Activated CD8-positive, alpha-beta memory T cell treated with anti-CD3 and anti-CD28 coated beads, Interleukin-2, amount 50 U/mL, for 48 hours (primary cell): ENCODE measurements at places on chromosomes 3 and 15.

DNA sequence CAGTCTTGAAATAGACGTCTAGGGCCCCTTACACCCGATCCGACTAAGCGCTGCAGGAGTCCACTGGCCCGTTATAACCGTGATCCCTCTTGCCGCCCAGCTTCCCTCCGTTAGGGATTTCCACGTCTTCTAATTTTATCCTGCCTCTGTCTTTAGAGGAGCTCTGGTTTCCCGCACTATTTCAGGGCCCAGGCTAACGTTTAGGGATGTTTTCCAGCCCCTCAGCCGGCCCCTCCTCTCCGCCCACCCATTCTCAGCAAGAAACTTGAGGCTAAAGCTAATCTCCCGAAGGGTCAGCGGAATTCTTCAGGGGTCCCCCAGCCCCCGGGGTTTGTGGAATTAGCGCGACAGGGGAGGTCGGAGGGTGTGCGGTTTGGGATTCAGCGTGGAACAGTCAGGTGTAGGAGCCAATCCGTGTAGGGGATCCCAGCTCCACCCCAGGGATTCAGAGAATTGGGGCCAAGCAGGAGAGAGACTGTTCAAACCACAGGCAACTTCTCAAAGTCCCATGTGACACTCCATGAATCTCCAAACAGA, 1.6 kb downstream of the PTX3 start:
- no peak for DNase-seq

GRCh38 chr15:73190189-73190601, 137.9 kb downstream of the NEO1 start:
- no peak for DNase-seq

DNA sequence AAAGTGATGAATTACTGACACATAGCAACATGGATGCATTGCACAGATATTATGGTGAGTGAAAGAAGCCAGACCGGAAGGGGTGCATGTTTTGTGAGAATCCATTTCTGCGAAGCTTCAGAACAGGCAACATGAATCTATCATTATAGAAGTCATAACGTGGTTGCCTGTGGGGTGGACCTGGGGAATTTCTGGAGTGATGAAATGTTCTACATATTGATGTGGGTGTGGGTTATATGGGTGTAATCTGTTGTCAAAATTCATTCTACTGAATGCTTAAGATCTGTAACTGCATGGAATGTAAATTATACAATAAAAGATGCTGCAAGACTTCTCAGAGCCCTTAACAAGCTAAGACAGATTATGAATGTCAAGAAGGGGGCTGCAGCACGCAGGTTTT, 25.2 kb upstream of the TSPAN3 start:
- no peak for DNase-seq

GRCh38 chr3:150433347-150433746, 25.2 kb downstream of the TSC22D2 start:
- no peak for DNase-seq

DNA sequence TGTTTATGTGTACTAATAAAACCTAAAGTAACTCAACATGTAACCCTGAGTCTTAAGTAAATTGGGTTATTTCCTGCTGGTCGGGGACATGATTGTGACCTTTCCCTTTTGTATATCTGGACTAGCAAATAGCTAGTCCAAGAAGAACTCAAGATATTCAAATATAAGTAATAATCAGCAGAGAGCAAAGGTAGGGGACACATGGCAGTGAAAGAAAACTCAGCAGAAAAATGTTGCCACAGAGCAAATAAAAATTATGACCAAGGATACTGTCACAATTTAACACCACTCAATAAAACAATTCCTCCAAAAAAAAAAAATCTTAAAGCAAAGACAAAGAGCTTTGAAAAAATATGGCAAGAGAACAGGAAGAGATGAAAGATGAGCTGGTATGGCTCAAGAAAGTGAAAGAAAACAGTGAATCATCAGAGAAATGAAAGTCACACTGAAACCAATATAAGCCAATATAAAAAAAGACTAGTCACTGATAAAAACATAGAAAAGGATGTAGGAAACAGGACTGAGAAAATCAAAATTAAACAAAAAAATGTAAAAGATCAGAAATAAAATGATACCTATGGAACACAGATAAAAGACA, 43.4 kb downstream of the HLTF start:
- no peak for DNase-seq

DNA sequence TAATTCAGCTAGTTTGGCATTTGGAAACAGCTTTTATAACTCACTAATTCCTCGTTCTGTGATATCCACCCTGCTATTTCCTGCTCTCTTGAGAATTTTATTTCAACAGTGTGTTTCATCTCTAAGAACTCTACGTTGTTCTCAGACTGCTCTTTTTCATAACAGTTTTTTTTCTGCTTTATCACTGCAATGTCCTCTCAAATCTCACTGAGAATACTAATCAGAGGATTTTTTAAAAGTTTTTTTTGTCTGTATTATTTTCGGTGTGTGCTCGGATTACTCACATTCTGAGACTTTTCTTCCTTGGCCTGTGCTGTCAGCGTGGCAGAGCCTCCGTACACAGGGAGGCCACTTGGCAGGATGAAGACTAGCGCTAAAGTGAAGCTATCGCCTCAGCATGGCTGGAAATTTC, 59.4 kb upstream of the NEO1 start:
- no peak for DNase-seq

- no peak for DNase-seq
These were observed 211.1 kb downstream of the PTPRG start for GRCh38 chr3:61772456-61772855.
